ENCODE measurements at places on chromosomes 16 and 17.
A peak's percentile ranks its signal among the peaks of the same experiment; 100 is the strongest.

DNA sequence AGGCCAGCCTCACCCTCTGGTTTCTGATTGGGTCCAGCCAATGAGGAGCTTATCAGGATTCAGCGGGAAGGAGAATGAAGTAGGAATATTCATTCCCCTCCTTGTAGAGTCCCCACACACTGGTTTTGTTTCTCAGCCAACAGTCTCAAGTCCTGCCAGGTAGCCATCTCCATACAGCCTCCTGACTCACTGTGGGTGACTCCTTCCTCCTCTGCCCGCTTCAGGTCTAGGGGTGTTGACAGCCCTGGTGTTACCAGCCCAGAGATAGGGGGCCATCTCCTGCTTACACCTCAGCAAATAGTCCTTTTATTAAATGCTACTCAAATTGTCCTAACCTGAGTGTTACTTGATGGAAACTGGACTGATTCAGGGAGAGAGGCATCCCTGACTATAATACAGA lies 4.0 kb upstream of the MFAP4 start:
- no peak for DNase-seq

- peak; percentile 58 for DNase-seq
These were observed 533 bp downstream of the RASD1 start for GRCh38 chr17:17495536-17496188.

DNA sequence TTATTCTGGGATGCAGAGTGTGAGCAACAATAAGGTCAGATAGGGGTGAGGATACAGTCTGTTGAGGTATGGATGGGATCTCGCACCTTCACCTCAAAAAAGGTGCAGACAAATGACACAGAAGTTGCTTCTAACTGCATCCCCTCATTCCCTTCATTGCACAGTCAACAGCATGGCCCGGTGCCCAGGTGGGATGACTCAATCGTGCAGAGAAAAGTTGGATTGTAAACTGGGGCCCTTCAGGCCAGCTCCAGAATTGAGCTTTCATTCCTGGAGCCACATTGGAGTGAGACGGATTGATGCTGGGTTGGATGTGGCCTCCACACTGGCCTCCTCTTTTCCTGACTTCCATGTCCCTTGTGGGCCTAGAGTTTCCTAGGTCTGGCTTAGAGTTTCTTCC lies 977.4 kb downstream of the KCNJ18 start:
- no peak for DNase-seq

DNA sequence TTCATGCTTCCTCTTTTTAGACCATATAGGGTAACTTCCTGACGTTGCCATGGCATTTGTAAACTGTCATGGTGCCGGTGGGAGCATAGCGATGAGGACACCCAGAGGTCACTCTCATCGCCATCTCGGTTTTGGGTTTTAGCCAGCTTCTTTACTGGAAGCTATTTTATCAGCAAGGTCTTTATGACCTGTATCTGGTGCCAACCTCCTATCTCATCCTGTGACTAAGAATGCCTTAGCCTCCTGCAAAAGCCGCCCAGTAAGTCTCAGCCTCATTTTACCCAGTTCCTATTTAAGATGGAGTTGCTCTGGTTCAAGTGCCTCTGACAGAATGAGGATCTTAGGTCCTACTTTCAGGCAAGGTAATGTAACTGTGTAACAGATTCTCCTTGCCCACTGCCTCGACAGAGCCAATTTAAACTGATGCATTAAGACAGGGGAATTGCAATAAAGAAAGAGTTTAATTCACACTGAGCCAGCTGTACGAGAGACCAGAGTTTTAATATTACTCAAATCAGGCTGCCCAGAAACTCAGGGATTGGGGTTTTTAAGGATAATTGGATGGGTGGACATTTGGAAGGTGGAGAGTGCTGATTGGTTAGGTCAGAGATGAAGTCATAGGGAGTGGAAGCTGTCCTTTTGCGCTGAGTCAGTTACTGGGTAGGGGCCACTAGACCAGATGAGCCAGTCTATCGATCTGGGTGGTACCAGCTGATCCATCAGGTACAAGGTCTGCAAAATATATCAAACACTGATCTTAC lies 59.9 kb upstream of the ATF7IP2 start:
- DNase-seq, result no peak

GRCh38 chr16:49608098-49608497 lies 234.5 kb downstream of the C16orf78 start:
- no peak for DNase-seq

GRCh38 chr17:74539281-74539820 lies 6.6 kb downstream of the CD300C start:
- DNase-seq, result no peak

DNA sequence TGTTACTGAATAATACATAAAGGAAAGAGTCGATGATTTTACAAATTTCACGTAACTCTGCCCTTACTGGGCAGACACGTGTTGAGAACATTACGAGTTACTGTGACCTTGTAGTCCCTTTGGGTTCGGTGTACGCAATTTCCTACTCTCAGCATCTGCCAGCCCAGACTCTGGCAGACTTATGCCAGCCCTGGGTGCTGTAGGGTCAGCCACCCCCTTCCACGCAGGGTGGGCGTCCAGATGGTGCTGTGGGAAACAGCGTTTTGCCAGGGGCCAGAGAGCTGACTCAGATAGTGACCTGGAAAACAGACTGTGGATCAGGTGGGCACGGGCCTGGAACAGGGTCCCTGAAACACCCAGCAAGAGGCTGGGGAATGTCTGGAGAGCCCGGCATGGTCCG lies 148.9 kb downstream of the RPTOR start:
- no peak for DNase-seq

DNA sequence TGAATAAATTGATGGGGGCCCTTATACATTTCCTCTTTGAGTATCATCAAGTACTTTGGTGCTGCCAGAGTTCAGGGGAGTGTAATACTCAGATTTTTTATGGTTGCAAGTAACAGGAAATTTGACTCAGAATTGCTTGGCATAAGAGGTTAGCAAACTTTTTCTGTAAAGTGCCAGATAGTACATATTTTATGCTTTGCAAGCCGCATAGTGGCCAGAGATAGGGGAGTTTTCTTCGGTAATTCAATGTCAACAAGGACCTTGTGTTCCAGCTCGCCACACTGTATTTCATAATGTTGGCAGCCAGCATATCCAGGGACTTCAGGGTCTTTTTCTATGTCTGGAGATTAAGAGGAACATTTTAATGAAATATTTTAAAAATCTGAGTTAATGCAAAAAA lies 51.0 kb upstream of the MARCHF10 start:
- DNase-seq, result no peak

DNA sequence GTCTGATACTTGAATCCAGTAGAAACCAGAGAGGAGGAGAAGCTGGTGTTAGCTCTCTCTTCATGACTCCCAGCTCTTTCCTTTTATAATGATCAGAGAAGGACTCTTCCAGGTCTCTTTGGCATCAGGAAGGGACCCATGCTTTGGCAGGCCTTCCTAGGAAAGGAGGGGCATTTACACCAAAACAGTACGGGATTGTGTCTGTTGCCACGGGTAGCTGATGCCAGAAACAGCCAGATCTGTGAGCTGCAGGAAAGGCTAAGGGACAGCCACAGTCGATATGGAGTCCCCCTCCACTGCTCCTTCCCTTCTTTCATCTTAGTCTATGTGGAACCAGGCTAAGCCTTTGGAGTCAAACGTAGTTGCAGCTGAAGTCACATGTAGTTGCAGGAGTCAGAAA lies 9.3 kb downstream of the CEP295NL start:
- no peak for DNase-seq

- no peak for DNase-seq
These were observed 45.2 kb downstream of the SNX29 start for GRCh38 chr16:12021578-12022253.

Measured in stimulated activated CD8-positive, alpha-beta memory T cell treated with anti-CD3 and anti-CD28 coated beads, Interleukin-4, amount 100 ng/mL, for 48 hours (primary cell).